Nucleus accumbens (tissue), 56 donors: ENCODE measurements at places on chromosomes 2 and 18.

DNA sequence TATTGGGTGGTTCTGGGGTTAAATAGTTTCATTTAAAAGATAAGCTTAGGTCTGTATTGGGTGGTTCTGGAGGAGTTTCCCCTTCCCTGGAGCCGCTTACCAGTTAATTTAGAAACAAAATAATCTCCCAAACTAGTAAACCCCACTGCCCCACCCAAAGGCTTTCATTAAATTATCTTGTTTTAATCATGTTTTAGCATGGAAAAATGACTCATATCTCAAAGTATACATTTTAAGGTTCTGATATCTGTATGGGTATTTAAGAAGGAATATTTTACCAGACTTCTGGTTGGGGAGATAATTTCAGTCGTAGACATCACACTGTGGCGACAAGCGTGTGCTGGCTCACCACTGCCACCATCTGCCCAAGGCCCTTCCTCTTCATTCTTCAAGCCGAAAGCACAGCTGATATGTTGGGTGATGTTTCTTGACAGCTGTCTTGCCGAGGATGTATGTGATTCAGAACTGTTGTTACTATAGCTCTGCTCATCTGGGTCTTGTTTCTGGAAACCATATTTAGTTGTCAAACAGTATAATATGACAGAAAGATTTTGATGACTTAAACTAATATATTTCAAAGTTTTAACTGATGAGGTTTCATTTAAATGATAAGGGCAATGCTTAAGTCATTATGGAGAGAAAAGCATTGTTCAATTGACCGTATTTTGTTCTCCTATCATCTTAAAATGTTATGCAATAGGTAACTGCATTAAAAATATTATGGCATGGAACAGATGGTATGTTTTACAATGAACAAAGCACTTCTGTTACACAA is 5.1 kb downstream of the FIGLA start:
- peak; percentile 33 for DNase-seq

DNA sequence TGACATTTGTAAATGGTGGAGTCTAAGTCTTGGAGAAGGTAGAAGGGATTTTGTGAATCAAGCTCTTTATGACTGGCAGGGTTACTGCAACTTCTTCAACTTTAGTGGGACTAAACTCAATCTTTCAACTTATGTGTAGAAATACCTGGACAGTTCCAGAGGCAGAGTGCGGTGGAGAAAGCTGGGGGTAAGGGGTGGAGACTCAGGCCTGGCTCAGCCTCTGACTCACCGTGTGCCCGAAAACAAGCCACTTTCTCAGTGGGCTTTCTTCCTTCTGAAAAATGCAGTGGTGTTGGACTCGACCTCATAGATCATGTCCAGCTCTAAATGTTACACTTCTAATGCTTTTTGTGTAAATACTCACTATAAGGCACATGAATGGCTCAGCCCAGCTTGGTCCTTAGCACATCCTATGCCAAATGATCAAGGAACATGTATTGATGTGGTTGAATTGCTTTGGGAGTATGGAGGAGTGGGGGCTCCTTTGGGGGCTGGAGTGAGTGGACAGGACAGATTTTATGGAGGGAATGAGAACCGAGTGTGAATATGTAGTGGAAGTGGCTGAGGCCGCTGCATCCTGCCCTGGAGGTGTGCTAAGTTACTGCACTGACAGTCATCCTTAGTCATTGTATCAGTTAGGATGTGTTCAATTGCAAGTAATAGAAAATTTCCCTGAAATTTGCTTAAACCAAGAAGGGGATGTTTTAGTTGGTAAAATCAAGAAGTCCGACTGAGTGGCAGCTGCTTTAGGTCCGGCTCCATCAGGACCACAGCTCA is 32.2 kb upstream of the IGFBP5 start:
- DNase-seq: no peak

GRCh38 chr2:105760191-105760590 is 15.5 kb downstream of the NCK2 start:
- DNase-seq: no peak

DNA sequence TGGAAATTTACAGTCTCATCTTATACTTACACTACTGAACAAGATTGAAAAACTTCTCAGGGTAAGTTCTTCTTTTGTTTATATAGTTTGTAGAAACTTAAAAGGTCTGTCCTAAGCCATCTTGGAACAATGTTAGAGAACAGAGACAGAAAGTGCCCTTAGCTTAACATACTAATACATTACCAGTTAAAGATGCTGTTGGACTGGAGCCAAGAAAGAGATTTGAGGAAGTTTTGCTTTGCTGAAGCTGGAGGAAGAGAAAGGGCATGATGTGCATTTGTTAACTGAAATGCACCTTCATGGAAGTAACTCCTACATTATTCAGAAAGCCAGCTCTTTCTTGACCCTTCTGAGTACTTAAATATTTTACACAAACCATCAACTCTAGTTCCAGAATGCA is 66.5 kb upstream of the TNFRSF11A start:
- no peak for DNase-seq

DNA sequence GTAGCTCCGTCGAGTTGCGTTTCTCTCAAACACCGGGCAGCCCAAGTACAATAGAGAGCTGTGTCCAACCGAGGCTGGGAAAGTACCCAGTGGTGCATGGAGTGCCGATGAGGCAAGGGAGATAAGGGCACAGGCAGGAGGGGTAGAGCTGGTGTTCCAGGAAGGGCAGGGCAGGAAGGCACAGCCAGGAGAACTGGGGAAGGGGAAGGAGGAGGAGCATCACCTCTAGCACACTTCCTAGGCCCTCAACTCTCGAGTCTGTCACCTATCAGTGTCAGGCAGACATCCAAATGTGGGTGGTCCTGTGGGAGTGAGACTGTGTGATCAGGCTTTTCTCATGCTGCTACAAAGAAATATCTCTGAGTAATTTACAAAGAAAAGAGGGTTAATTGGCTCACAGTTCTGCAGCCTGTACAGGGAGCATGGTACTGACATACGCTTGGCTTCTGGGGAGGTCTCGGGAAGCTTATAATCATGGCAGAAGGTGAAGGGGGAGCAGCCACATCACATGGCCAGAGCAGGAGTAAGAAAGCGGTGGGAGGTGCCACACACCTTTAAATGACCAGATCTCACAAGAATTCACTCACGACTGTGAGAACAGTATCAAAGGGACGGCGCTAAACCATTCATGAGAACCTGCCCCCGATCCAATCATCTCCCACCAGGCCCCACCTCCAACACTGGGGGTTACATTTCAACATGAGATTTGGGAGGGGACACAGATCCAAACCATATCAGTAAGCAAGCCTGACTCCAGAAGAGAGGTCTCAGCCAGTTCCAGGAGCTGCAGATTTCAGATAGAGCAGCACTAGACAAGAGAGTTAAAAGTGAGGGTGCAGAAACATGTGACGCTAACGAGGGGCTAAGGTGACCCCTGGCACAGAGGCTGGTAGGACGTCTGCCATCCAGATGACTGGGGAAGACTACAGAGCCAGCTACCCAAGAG is 75.7 kb downstream of the MBOAT2 start:
- DNase-seq: peak; percentile 30

GRCh38 chr2:38991899-38992298 is 102.2 kb downstream of the ARHGEF33 start:
- DNase-seq: no peak

DNA sequence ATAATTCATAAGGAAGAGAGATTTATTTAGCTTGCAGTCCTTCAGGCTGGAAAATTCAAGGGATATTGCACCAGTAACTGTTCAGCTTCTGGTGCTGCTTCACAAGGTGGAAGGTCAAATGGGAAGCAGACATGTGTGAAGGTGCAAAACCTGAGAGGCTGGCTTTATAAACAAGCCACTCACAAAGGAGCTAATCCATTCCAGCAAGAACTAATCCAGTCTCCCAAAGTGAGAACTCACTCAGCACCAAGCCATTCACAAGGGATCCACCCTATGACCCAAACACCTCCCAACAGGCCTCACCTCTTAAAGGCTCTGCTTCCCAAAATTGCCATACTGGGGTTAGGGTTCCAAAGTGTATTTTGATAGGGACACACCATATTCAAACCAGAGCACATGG is 1018.4 kb upstream of the ACVR2A start:
- DNase-seq: no peak

- DNase-seq: no peak
These were observed 1.9 kb upstream of the ESPNL start for GRCh38 chr2:238097988-238098871.

GRCh38 chr2:17557596-17557995 is 17.1 kb downstream of the VSNL1 start:
- no peak for DNase-seq

DNA sequence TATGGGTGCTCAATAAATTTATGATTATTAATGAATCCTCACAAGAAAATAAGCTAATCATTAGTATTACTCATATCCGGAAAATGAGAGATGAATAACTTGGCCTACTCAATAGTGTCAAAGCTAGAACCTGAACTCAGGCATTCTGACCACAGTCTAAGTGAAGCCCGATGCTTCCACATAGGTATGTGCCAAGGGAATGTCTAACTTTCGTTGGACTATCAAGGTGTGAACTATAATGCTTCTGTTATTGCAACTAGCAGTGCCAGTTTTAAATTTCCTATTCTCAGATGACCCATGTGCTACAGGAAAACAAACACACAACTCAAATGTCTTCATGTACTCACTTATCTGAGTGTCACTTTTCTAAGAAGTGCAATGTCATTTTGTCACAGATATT is 1.8 kb downstream of the BARD1 start:
- no peak for DNase-seq

DNA sequence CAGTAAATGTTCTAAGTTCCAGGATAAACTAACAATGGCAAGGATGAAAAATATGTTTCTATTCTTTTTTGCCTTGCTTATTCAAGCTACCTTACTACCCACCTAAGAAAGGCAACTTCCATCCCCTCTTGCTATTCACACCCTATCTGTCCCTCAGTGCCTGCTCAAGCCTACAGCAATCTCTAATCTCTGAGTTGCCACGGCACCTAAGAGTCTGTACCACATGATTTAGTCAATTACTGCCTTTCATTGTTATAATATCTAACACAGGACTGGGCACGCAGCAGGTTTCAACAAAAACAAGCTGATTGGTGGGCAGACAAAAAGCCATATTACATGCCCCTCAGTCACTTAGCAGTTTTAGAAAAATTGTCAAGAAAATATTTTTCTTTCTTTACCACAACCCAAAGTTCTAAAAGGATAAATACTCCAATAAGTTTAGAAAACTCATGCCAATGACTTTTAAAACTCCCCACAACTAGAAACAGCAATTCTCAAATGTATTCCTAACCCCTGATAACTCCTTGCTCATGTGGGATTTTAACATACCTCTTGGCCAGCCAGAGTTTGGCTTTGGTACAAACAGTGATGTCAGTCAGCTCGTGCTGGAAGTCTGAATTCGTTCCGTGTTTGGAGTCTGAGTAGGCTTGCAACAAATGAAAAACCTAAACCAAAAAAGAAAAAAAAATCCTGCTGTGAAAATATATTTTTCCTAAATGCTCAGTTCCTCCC is 117.3 kb upstream of the ZFP36L2 start:
- DNase-seq: no peak

DNA sequence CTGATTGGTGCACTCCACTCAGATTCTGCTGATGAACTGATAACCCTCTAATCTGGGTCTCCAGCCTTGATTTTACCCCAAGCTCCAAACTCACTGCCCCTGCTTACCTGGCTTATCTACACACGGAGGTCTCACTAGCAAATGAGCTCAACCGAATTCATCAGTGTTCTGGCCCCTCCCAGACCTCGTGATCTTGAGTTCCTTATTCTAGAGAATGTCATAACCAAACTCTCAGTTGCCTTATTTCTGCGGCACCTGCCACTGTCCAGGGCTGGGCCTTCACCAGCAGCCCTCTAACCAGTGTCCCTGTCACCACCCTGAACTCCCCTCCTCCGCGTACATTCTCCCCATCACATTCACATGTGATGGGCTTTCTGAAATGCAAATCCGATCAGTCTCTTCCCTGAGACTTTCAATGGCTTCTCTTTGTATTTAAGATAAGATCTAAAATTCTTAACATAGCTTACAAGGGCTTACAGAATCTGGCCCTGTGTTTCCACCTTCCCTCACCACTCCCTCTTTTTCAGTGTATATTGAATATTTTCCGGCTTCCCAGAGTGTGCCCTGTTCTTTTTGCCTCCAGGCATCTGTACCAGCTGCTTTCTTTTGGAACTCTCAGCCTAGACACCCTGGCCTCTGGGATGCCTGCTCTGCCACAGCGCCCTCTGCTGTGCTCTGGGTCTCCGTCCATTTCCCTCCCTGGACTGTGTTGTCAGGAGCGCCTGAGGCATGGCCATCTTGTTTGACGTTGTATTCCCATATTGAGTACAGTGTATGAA is 31.1 kb downstream of the NAB1 start:
- no peak for DNase-seq

- DNase-seq: no peak
These were observed 2.1 kb downstream of the MLPH start for GRCh38 chr2:237488901-237489860.

GRCh38 chr2:167318581-167318980 is 430.3 kb downstream of the XIRP2 start:
- DNase-seq: no peak
